ENCODE measurements at places on chromosomes 7 and 10.
A peak's percentile ranks its signal among the peaks of the same experiment; 100 is the strongest.

- DNase-seq: no peak
Observed at GRCh38 chr7:155961241-155962190, 149.3 kb upstream of the SHH start.

DNA sequence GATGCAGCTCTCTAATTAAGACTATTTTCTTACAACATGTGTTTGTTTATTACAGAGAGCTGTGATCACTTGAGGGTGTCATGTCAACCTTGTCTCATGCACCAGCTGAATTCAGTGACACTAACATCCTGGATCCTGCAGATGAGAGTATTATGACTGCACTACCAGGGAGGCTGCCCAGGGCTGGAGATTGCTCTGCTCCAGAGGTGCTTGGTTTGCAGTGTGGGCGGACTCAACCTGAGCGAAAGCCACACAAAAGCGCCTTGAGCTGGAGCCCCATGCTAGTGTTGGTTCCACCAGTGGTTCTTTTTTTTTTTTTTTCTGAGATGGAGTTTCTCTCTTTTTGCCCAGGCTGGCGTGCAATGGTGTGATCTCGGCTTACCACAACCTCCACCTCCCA, 33.8 kb upstream of the ATXN7L1 start:
- no peak for DNase-seq

DNA sequence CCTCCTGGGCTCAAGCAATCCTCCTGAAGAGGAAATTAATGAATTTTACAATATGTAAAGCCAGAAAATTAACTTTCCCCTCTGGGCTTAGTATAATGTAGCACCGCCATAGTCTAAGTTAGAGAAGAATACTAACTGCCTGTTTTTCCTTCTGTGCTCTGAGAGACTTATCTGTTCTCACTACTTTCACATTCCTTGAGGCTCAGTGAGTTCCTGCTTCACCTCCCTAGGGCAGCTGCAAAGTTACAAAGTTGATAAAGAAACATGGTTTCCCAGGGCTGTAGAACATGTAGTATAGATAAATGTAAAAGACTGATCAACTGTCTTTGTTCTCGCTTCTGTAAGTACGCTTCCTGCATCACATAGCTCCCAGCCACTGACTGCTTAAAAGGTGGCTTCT, 16.0 kb upstream of the OLAH start:
- no peak for DNase-seq

DNA sequence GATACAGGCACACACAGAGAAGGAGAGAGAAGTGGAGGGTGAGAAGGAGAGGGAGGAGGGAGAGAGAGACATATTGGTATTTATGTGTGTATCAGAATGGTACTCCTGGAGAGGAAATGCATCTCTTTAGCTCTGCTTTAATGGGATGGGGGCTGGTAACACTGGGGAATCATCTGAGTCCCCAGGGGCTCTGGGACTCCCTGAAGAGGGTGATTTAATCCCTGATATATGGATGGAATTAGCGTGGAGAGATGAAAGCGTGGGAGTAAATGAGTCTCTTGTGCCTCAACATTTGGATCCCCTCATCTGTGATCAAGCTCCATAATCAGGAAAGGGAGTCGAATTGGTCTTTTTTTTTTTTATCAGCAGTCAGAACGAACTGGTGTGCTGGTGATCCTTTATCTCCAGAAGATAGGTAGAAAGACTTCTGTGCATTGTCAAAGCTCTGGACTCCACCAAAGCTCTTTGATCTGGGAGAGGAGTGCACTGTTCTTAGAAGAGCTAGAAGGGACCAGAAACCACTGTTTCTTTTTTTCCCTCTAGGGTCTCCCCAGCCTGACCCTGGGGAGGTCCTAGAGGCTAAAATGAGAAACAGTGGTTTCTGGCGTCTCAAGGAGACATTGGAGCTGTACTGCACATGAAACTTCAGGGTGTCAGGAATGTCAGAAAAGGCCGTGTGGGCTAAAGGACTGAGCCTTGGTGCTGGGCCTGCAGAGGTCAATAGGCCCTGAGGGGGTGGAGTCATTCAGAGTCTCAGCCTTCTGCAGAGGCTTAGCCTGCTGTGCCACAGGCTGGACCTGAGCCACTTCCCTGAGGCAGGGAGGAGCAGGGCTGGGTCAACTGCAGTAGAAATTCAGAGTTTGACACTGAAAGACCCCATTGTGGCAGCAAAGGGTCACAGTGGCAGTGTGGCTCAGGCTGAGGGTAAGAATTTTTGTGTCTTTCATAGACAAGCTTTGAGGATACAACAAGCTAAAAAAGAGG, 234.4 kb upstream of the SLC26A5 start:
- no peak for DNase-seq

DNA sequence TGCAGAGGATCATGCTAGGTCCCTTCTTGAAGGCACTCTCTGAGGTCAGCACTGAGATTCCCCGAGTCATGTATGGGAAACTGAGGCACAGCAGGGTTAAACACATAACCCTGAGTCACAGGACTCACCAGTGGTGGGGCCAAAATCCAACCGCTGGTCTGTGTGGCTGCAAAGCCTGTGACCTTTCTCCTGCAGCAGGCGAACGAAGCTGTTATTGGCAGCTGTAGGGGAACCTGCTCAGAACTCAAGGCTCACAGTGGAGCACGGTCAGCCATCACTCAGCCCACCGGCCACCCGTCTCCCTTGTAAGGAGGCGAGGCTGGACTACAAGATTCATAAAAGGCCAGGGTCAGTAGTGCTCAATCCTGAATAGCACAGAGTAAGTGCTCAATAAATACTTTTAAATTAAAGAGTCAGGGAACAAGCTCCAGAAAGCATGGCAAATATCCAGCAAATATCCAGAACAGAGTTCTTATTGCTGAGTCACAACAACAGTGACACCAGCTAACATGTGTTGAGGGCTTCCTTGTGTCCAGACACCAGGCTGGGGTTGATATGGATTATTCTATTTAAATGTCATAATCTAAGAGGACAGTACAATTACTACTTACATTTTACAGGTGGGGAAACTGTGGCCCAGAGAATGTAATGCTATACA, 34.9 kb downstream of the CHST15 start:
- no peak for DNase-seq

DNA sequence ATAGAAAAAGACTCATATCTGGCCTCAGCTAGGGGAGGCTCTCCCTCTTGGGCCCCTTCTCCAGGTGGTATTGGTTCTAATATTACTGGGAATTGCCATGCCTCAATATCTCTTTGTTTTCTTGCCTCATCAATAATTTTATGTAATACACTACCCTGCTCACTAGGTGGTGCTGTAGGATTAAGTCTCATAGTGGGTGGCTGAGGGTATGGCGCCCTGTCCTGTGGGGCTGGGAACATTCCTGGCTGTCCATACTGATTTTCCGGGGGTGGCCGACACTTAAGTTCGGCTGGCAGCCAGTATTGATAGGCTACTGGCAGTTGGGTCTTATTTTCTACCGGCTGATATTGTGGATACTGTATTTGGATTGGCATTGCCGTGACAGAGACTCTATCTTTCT, 9.0 kb upstream of the TAS2R3 start:
- no peak for DNase-seq

- DNase-seq: no peak
Observed at GRCh38 chr7:47609803-47610452, 28.0 kb upstream of the TNS3 start.

DNA sequence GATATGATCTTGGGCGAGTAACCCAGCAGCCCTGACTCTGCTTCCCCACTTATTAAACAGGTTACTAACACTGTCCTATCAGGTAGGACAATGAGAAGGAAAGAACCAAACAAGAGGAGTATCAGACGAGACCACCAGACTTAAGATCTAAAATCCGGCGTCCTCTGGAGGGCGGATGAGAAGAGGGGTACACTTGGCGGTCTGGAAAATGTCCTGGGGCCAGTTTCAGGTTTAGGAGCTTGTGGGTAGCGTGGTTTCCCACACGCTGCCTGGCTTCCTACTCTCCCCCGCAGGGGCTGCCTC, 635 bp downstream of the ZNF32 start:
- peak; percentile 51 for DNase-seq

Measured in CMK (cell line).